Fibroblast of skin of left quadriceps (primary cell): ENCODE measurements at places on chromosomes 3 and 15.
A peak's percentile ranks its signal among the peaks of the same experiment; 100 is the strongest.

- DNase-seq = no peak
Observed at GRCh38 chr3:107001635-107002034, 375.6 kb upstream of the CCDC54 start.

GRCh38 chr3:186284661-186285060 is 77.4 kb downstream of the DGKG start:
- DNase-seq = no peak

- peak; percentile 80 for DNase-seq
Observed at GRCh38 chr3:188947401-188948280, 224.1 kb upstream of the TPRG1 start.

- no peak for DNase-seq
Observed at GRCh38 chr15:89754361-89755154, 3.5 kb upstream of the MESP1 start.

- DNase-seq = no peak
Observed at GRCh38 chr3:130737622-130738021, 9.0 kb downstream of the PIK3R4 start.

DNA sequence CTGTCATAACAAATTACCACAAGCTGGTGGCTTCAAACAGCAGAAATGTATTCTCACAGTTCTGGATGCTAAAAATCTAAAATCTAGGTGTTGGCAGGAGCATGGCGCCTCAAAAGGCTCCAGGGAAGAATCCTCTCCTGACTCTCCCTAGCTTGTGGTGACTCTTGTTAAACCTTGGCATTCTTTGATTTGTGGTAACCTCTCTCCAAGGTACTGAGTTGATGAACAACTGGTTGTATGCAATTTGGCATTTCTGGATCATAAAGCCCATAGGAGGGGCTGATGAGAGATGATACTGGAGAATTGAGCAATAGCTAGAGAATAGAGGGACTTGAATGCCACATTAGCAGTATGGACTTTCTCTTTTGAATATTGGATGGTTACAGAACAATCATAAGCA is 821.8 kb downstream of the TBL1XR1 start:
- no peak for DNase-seq

DNA sequence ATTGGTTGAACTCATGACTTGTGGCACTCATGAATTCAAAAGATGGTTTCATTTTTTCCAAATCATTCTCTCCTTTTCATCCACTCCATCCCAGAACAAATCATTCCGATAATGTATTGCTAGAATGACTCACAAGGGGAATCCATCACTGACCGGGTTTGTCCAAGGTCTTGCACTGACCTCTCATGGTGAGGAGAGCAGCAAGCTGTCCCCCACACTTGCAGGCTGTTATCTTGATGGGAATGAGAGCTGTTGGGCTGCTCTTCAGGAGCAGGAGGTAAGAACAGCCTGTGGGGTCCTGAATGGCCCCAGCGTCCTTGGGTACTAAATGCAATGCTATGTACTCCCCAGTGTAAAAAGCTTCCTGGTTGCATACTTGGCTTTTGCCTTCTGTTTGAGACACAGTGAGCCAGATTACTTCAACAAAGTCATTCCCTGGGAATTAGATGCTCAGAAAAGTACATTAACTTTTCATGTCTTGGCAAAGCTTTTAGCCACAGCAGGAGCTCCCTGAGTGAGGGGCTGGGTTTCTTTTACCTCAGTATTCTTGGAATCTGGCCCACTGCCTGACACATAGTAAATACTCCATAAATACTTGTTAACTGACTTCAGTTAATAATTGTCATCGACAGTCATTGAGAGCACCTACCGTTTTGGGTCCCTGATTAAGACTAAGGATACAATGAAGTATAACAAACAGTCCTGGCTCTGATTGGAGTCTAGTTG is 24.1 kb downstream of the CCNL1 start:
- DNase-seq = no peak

DNA sequence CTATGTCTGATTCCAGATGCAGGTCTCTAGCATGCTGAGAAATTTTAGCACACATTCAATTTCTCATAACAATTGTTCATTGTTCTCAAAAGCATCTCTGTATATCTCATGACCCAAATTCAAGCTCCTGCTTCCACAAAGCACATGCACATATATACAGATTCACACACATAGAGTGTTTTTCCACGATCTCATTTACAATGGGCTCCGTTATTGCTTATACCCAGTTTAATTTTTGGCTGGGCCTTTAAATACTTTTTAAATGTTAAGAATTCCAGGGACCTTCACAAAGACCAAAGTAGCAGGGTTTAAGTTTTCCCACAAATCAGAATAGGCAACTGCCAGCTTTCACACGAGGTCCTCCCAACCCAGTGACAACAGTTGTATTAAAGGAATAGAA is 333.5 kb upstream of the SEMA6D start:
- DNase-seq = no peak

- no peak for DNase-seq
Observed at GRCh38 chr3:107632576-107632975, 109.8 kb downstream of the BBX start.

DNA sequence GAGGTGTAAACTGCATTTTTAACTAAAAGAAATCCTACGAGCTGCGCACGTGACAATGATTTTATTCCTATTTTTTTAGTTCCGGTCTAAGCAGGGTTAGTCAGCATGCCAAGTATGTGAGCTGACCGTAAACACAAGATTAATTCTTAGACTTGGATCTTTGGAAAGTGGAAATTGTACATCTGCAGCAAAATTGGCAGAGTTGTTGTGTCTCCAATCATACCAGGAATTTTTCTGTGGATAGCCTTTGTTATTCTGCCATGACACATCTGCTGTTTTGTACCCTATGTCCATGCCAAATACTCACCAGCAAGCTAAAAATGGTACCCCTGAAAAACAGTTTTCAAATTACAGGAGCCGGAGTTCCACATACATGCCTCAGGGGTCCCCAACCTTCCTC is 562.5 kb downstream of the UNC13C start:
- no peak for DNase-seq

GRCh38 chr3:27357665-27358258 is 11.4 kb downstream of the NEK10 start:
- DNase-seq = no peak

DNA sequence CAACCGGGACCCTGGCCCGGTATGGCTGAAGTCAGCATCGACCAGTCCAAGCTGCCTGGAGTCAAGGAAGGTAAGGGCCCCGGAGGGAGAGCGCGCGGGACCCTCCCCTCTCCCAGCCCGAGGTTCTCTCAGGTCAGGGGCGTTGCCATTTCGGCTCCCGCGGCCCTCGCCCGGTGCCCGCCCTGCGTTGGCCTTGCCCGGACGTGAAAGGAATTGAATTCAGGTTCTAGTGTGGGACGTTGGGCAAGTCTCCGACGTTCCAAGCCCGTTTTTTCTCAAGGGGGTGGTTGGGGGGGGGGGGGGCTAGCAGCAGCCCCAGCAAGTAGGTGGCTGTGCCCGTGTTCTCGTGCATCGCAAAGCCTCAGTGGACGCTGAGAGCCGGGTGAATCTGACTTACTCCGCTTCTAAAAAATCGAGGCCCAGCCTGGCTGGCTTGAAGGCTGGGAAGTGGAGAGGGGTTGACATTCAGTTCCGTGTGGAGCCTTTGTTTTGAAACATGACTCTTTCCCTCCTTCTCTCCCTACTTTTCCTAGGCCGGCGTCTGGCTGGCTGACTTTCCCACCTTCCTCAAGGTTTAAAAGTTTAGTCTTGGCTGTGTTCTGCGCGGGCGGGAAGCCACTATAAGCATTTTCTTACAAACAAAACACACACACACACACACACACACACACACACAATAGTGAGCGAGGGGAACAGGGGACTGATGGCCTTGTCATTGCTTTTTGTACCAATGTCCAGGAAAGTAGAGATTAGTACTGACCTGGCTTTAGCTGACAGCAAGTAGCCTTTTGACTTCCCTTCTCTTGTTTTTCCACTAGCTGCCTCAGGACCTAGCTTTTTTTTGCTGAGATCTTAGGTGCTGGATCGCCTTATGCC is at the start of gene UTS2B:
Gene UTS2B (minus strand): TSS at position 873 of the 876 bp plus-strand sequence. CDS start 48,337 bp downstream, outside the sequence.
- DNase-seq = no peak

DNA sequence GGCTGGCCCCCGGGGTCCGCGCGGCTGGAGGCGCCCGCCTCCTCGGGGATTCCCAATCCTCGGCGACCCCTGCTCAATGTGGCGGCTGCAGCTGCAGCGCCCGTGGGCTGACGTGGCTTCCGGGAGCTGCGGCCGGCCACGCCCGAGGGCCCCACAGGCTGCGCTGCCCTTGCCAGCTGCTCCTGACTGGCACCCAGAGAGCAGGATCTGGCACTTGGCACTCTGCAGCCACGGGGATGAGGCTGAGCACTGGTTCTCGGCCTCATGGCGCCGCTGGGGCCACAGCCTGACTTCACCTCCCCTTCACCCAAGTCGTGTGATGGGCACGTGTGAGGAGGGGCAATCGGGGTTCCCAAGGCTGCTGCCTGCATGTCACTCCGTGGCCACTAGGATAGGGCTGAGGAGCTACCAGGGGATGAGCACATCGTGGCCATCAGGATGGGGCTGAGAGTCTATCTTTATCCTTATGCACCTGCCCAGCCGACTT is 267.8 kb upstream of the FRG2C start:
- DNase-seq = no peak

GRCh38 chr15:100385300-100386050 is 43.7 kb upstream of the ADAMTS17 start:
- DNase-seq = no peak

DNA sequence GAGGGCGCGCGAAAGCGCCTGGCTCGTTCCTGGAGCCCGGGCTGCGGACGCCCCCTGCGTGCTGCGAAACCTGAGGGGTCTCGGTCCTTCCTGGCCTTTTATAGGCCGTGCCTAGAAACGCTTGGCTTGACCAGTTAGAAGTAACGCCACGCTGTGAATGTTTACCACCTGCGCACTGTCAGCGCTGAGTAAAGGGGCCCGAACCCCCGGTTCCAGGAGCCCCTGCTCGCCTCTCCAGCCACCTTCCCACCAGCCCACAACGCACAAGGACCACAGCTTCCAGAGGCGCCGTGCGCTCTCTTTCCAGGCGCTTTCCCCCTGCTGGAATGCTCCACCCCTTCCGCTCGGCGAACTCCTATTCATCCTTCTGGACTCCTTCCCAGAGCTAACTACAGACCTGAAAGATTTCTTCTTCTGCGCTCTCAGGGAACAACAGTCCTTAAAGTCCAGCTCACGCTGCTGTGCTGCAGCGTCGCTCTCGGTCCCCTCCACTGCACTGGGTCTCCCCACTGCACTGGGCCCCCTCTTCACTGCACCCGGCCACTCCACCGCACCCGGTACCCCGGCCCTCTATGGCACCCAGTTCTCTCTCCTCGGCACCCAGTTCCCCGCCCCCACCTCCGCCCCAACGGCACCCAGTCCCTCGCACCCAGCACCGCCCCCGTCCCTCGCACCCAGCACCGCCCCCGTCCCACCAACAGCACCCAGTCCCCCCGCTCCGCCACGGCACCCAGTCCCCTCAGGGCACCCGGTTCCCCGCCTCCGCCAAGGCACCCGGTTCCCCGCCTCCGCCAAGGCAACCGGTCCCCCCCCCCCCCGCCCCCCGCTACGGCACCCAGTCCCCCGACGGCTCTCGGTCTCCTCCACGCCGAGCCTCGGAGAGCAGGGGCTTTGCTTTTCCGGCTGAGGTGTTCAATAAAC is 69.8 kb downstream of the SQOR start:
- no peak for DNase-seq

DNA sequence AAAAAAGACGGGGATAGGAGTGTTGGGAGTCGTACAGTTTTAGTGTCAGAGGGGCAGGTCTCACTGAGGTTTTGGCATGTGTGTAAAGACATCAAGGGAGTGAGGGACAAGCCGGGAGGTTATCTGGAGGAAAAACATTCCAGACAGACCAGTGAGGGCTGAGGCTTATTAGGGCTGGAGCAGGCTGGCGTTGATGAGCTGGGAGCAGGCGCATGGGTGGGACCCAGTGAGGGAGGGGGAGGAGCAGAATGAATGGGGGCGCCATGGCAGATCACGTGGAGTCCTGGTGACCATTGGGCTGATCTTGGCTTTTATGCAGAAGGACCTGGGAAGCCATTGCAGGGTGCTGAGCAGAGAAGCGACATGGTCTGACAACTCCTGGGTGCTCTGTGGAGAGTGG is 180.2 kb downstream of the SLCO3A1 start:
- DNase-seq = no peak

DNA sequence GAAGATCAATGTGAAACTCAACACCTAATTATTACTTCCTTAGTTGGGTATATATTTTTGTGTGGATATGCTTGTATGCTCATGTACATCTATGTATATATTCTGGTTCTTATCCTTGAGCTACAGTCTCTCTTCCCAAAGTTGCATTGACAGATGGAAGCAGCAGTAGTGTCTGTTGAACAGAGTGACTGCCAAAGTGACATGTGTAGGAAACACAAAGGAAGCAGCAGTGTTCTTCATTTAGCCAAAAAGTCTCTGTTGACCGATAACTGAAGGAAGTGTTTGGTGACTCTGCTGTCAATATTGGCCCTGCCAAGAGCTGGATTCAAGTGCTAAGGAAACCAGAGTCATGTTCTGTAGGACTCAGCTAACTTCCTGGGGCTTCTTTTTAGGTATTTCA is 123.8 kb downstream of the C3orf70 start:
- no peak for DNase-seq

DNA sequence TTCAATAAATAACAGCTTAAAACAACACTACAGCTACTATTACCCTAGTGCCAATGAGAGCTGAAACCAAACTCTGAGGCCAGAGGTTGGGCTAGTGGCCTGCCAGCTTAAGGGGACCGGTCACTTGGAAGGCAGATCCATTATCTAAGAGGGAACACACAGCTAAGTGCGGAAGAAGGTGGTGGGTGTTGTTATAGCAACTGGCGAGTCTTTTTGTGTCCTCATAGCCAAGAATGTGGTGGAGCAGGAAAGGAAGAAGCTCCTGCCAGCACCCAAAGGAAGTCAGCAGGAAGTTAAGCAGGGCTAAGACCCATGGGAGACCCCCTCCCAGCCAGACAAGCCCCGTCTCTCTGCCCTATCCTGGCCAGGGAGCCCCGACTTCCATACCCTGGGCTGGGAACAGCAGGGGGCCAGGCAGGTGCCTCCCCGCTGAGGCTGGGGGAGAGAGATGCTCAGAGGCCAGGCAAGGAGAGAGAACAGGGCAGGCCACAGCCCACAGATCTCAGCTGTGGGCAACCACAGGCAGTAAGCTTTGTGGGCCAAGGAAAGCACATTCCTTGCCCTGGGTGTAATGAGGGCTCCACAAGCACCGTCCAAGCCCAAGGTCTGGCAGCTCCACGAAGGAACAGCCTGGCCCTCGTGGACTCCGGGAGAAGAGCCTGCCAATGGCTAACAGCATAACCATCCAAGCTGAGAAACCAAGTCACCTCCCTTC is 34.0 kb upstream of the HRH1 start:
- DNase-seq = no peak

DNA sequence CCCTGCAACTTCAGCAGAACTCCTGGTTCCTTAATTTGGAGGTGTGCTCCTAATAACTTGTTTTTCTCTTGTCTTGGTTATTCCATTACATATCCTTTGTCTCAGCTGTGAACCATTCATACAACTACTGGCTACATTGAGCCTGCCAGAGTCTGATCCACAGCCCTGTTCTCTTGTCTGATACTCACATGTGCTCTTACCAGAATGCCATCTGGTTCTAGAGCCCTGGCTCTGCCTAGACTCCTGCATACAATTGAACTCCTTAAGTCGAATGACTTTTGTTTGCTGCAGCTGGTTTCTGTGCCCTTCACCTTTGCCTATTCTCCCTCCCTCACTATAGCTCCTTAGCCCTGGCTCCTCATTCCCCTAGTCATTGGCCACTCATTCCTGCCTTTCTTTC is 85.5 kb downstream of the LRRC28 start:
- no peak for DNase-seq
